ENCODE measurements at places on chromosomes 1 and 21.
A peak's percentile ranks its signal among the peaks of the same experiment; 100 is the strongest.

DNA sequence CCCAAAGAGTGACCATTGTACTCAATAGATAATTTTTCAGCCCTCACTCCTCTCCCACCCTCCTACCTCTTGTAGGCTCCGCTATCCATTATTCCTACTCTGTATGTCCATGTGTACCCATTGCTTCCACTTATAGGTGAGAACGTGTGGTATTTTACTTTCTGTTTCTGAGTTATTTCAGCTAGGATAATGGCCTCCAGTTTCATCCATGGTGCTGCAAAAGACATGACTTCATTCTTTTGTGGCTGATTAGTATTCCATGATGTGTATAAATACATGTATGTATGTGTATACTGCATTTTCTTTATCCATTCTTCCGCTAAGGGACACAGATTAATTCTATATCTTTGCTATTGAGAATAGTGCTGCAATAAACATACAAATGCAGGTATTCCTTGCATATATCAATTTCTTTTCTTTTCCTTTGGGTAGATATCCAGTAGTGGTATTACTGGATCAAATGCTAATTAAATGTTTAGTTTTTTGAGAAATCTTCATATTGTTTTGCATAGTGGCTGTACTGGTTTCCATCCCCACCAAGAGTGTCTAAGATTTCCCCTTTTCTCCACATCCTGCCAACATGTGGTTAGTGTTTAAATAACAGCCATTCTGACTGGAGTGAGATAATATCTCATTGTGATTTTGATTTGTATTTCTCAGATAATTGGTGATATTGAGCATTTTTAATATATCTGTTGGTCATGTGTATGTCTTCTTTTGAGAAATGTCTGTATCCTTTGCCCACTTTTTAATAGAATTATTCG lies 4.9 kb downstream of the LY9 start:
- DNase-seq, result no peak

DNA sequence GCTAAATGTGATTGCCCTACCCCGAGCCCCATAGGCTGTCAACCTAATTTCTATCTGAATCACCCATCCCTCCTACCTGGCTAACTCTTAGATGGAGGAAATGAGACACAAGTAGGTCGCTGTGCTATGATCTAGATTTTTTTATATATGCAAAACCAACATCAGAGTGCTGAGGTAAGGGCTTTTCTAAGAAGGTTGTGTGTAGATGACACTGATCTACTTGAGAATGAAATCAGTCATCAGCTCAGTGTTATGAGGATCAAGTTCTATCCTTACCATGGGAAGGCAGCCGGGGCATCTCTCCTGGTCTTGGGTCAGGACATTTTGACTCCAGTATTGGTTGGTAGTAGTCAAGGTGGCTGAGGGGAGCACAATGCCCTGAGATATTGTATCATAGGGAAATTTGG lies 23.6 kb downstream of the SLAMF1 start:
- DNase-seq, result no peak

GRCh38 chr1:227072991-227073390 lies 132.9 kb downstream of the COQ8A start:
- DNase-seq, result peak; percentile 21

DNA sequence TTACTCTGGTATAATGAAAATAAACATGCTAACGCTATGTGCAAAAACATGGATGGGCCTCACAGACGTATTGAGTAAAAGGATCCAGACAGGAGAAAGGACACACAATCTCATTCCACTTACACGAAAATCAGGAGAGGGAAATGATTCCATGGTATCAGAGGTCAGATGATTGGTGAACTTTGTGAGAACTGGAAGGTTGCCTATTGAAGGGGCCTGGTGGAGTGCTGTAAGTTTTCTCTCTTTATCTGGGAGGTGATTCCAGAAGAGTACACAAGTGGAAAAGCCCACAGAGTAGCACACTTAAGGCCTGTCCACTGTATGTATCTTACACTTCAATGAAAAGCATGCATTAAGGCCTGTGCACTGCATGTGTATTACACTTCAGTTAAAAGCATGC lies 9.6 kb downstream of the GSTM2 start:
- DNase-seq, result no peak

- no peak for DNase-seq
These were observed 210.6 kb upstream of the ADGRL2 start for GRCh38 chr1:81590171-81590570.

GRCh38 chr1:66182551-66183178 lies 351.3 kb upstream of the SGIP1 start:
- DNase-seq, result peak; percentile 75

DNA sequence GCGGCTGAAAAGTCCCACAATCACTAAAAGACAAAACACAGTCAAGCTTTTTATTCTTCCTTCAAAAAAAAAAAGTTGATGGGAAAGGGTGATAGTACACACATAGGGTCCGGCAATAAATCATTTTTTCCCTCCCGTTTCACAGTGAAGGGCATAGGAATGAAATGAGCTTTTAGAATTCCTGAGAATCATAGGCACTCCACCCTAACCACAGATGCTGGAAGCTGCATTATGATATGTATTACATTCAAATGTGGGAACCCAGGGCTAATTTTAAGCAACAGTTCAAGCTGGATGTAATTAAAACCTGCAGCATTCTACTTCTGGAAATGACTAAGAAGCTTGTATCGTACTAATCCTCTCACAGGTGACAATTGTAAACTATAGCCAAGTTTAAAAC lies 75.7 kb upstream of the KCNJ15 start:
- peak; percentile 15 for DNase-seq

DNA sequence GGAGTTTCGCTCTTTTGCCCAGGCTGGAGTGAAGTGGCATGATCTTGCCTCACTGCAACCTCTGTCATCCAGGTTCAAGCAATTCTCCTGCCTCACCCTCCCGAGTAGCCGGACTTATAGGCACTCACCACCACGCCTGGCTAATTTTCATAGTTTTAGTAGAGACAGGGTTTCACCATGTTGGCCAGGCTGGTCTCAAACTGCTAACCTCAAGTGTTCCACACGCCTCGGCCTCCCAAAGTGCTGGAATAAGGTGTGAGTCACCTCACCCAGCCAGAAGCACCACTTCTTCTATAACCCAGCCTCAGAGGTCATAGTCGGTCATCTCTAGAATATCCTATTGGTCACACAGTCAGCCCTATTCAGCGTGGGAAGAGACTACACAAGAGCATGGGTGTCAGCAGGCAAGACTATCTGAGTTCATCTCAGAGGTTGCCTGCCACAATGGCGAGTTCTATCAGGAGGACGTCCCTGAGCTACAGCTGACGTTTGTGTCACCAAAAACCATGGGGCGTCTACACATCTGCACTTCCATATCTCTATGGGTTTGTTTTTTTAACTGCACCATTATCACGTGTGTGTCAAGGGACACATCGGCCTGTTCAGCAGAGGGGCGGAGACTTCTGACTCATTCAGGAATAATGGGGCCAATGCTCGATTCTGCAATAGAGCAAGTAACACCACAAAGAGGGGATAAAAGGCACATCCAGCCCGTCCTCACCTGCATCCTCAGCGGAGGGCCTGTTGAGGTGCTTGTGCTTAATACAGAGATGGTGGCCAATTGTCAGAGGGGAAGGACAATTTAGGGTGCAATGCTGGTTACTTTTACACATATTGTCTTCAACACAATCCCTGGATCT lies 256.3 kb upstream of the IRF2BP2 start:
- DNase-seq, result peak; percentile 81
